Effector memory CD8-positive, alpha-beta T cell (primary cell): ENCODE measurements at places on chromosomes 5 and 9.
A peak's percentile ranks its signal among the peaks of the same experiment; 100 is the strongest.

DNA sequence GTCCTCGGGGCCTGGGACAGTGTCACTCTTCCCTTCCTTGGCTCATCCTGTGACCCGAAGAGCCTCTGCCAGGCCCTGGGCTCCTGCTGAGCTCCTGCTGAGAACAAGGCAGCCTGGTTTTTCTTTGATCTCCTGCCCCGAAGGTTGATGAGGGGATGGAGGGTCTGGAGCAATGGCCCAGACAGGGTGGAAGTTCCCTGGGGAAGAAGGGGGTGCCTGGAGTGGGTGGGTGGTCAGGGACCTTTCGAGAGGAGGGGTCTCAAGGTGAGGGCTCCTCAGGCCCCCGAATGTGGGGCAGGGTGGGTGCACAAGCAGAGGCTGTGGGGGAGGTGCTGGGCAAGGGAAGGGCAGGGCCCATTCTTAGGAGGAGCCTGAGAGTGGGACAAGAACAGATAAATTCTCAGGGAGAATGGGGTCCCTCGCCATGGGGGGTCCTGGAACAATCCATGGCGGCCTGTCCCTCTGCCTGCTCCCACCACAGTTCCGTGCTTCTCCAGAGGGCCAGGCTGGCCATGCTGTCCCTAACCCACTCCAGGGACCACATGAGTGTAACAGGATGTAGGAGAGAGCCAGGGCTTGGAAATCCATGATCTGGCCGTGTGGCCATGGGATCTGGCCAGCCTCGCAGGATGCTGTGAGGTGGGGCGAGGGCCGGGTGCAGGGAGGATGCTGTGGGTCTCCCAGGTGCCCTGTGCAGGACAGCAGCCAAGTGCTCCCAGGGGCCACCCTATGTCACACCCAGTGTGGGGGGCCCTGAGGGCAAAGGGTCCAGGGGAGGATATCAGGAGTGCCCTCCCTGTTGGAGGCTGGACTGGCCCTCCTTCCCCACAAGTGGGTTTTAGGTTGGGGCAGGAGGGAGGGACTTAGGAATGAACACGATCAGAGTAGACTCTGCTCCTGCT, 128.5 kb upstream of the LPCAT1 start:
- no peak overlapping the region for H3K27ac ChIP-seq
- peaks cover 91% of the 10 kb centered on the region for H3K27me3 ChIP-seq
- H3K4me3 ChIP-seq: no peak overlapping the region
- DNase-seq: no peak
- H3K4me1 ChIP-seq: no peaks in the 10 kb centered on the region
- H3K36me3 ChIP-seq: no peaks in the 10 kb centered on the region

GRCh38 chr9:121451586-121451985, 48.1 kb downstream of the GGTA1 start:
- H3K36me3 ChIP-seq: no peaks in the 10 kb centered on the region
- no peak for DNase-seq
- no peak overlapping the region for H3K4me3 ChIP-seq
- peaks cover 60% of the 10 kb centered on the region for H3K27me3 ChIP-seq
- H3K4me1 ChIP-seq: peaks cover 4% of the 10 kb centered on the region

DNA sequence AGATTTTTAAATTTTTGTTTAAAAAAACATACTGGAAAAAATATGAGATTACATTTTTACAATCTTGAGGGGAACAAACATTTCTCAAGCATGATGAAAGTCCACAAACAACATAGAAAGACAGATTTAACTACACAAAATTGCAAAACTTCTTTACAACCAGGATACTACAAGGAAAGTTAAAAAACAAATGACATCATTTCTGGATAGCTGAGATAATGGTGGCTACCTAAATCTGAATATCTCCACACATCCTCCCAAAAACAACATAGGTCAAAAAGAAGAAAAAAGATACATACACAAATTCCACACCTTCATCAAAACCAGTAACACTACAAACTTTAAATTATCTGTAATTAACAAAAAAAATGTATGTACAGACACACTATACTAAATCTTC, 120.8 kb upstream of the TNPO1 start:
- no peak overlapping the region for H3K4me3 ChIP-seq
- no peaks in the 10 kb centered on the region for H3K4me1 ChIP-seq
- no peaks in the 10 kb centered on the region for H3K36me3 ChIP-seq
- no peak overlapping the region for H3K27ac ChIP-seq
- DNase-seq: no peak
- H3K27me3 ChIP-seq: peaks cover 61% of the 10 kb centered on the region

DNA sequence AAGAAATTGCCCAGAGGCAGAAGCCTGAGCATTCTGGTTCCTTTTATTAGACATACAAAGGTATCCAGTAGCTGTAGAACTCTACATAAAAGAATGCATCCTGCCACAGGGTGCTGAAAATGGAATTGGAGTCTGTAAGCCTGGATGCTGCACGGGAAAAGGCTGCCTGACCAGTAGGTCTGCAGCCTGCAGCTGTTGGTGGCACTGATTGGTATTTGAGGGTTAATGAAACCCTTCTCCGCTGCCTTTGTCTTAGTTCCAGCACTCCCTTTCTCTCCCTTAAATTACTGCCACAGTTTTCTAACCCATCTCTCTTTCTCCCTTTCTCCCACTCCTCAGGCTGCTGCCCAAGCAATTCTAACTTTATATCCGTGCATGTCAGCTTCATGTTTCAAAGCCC, 64.7 kb downstream of the BRINP1 start:
- no peak overlapping the region for H3K4me3 ChIP-seq
- H3K36me3 ChIP-seq: peaks cover 2% of the 10 kb centered on the region
- no peak overlapping the region for H3K27ac ChIP-seq
- no peaks in the 10 kb centered on the region for H3K27me3 ChIP-seq

DNA sequence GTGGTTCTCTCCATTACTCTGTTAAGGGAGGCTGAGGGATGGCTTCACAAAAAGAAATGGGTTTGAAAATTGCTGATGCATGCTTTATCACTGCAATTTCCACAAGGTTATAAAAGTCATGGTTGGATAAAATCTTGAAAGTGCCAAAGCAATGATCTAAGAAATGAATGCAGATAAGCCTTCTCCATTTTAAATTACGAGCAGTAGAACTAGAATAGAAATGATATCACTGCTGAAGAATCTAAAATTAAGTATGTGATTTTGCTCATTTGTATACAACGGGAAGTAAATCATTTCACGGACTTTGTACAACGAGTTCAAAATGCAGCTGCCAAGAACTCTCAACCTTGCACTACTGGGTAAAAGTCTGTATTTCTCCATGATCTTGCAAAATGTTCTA, 299.0 kb downstream of the PRELID2 start:
- no peaks in the 10 kb centered on the region for H3K27me3 ChIP-seq
- no peak overlapping the region for H3K27ac ChIP-seq
- DNase-seq: no peak
- no peaks in the 10 kb centered on the region for H3K4me1 ChIP-seq
- H3K36me3 ChIP-seq: no peaks in the 10 kb centered on the region

DNA sequence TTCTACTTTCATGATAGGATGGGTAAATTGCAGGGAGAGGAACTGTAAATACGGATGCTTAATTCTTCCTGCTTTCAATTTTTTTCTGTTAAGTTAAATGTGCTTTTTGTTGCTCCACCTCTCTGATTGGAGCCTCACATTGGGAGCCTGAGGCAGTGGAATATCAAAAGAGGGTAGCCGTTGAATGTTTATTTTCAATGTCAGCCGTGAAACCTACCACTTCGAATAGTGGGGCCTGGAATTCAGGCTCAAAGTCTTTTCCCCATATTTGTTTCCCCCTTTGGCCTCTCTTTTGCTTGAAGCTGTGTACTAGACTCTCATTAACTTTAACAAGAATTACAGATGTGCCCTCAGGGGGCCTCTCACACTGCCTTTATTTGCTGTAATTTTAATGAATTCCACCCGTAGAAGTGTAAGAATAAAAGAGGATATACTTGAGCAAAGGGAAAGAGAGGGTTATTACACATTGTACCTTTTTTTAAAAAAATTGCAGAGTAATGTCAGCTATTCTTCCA, 29.0 kb downstream of the PSAT1 start:
- no peak for DNase-seq
- no peak overlapping the region for H3K27ac ChIP-seq
- H3K36me3 ChIP-seq: no peaks in the 10 kb centered on the region

GRCh38 chr5:169795338-169795737, 158.3 kb downstream of the DOCK2 start:
- peaks cover 30% of the 10 kb centered on the region for H3K36me3 ChIP-seq
- no peaks in the 10 kb centered on the region for H3K27me3 ChIP-seq
- no peak overlapping the region for H3K4me3 ChIP-seq

DNA sequence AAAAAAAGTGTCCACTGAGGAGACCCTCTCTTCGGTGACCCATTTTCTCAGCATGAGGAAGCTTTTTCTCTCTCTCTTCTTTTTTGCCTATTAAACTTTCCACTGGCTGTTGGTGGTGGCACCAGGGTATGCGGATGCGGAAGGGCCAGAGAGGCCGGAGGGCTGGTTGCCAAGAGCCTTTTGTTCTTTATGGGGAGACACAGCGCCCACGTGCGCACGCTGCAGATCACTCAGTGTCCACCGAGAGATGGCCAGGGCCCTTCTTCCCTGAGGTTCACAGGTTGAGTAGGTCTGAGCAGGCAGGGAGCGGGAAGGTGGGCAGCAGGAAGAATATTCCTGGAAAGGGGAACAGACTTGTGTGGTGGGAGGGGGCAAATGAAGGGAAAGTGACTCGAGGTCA, 69.1 kb downstream of the STK10 start:
- H3K4me3 ChIP-seq: peak overlapping the region; percentile 66
- DNase-seq: no peak
- H3K36me3 ChIP-seq: peaks cover 75% of the 10 kb centered on the region

DNA sequence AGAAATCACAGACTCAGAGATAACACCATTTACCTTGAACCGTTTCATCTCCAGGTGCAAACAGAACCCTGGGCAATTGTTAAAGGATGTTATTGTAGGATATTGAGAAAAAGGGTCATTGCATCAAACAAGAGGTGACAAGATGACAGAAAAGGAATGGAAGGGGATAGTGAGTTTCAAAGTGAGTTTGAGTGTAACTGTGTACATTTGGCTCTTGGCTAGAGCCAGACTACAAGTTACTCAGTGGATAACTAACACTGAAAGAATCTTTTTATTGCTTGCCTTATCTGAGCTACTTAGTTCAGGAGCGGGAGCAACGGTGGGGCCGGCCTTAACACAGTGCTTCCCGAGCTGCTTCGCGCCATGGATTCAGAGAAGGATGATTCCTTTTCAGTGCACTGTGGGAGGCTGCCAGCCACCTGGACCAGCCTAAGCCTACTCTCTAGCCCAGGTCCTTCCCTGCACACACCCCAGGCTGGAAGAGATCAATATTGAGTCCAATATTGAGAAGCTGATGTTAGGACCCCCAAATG, 193.4 kb downstream of the ATPSCKMT start:
- no peak overlapping the region for H3K27ac ChIP-seq
- no peaks in the 10 kb centered on the region for H3K36me3 ChIP-seq
- no peak overlapping the region for H3K4me3 ChIP-seq
- peaks cover 10% of the 10 kb centered on the region for H3K27me3 ChIP-seq
- H3K4me1 ChIP-seq: no peaks in the 10 kb centered on the region

DNA sequence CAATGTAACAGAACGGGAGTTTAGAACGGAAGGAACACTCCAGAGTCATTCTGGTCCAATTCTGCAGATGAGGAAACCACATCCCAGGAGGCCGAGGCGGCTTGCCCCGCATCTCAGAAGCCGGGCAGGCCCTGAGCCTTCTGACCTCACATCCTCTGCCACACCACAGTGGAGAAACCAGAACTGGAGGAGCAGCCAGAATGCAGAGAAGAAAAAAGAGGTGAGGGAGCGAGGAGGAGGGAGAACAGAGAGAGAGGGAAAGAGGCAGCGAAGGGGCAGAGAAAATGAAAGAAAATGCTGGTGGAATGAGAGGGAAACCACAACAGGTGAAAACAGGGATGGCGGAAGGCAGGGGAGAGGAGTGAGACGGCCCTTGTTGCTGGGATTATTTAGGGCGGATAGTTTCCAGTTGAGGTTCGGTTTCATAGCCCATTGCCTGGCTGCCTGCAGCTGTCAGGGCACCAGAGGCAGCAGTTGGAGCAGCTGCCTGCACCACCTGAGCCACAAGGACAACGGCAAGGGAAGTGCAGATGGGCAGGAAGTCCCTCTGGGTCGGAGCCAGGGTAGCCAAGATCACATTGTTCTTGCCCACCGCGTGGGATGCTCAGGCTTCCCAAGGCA, at the start of gene HMHB1:
Gene HMHB1, plus strand, starts transcription at position 77 of the 621 bp plus-strand sequence.
- H3K27me3 ChIP-seq: peaks cover 9% of the 10 kb centered on the region
- H3K36me3 ChIP-seq: no peaks in the 10 kb centered on the region
- H3K4me1 ChIP-seq: peaks cover 10% of the 10 kb centered on the region
- peak within 1 kb of the TSS; percentile 21 for H3K27ac ChIP-seq

DNA sequence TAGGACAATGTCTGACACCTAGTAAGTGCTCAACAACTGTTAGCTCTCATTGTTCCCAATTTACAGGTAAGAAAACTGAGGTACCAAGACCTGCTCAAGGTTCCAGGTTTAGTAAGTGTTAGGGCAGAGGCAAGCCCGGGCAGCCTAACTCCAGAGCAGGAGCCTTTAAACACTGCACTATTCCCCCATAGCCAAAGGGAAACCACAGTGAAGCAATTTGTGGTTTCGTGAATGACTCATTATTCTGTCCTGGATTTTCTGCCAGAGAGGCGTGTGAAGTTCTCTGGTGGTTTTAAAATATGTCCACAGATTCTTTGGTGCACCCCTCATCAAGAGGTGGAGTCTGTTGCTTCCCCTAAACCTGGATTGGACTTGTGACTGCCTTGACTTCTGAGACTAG, 1.0 kb upstream of the MCC start:
- H3K4me1 ChIP-seq: no peaks in the 10 kb centered on the region
- peak overlapping the region; percentile 85 for H3K4me3 ChIP-seq
- H3K27me3 ChIP-seq: peaks cover 84% of the 10 kb centered on the region
- H3K36me3 ChIP-seq: no peaks in the 10 kb centered on the region

- no peak within 1 kb of the TSS for H3K4me3 ChIP-seq
- H3K36me3 ChIP-seq: no peaks in the 10 kb centered on the region
- H3K27ac ChIP-seq: no peak within 1 kb of the TSS
- no peak for DNase-seq
- H3K27me3 ChIP-seq: peaks cover 71% of the 10 kb centered on the region
Observed at GRCh38 chr5:96433066-96433447, at the start of gene PCSK1. Gene PCSK1, minus strand, starts transcription at chr5:96433248. Its CDS starts 206 bp downstream, at chr5:96433042.

DNA sequence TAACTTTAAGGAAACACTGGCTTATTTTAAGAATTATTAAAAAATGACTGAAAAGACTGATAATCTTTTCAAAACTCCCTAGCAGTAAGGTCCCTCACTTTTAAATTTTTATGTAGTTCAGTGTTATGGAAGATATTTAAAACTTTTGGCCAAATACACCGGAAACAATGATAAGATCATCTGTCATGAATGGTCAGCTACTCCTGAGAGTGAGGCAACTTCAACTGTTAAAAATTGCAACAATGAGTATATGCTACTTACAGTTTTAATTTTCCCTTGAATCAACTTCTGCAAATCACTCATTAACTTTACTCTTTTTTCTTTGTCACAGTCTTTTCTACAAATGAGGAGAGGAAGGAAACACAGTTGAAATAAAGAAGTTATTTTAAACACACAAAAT, 10.8 kb downstream of the PUM3 start:
- peaks cover 1% of the 10 kb centered on the region for H3K4me1 ChIP-seq
- no peak overlapping the region for H3K27ac ChIP-seq
- no peak for DNase-seq

GRCh38 chr9:70987986-70988385, 133.4 kb downstream of the TRPM3 start:
- H3K4me1 ChIP-seq: no peaks in the 10 kb centered on the region
- H3K27ac ChIP-seq: no peak overlapping the region
- no peaks in the 10 kb centered on the region for H3K27me3 ChIP-seq
- H3K36me3 ChIP-seq: no peaks in the 10 kb centered on the region
- DNase-seq: no peak
